ENCODE measurements at places on chromosomes 3 and 15.

GRCh38 chr3:192887701-192888100, 30.0 kb downstream of the MB21D2 start:
- no peak for DNase-seq

DNA sequence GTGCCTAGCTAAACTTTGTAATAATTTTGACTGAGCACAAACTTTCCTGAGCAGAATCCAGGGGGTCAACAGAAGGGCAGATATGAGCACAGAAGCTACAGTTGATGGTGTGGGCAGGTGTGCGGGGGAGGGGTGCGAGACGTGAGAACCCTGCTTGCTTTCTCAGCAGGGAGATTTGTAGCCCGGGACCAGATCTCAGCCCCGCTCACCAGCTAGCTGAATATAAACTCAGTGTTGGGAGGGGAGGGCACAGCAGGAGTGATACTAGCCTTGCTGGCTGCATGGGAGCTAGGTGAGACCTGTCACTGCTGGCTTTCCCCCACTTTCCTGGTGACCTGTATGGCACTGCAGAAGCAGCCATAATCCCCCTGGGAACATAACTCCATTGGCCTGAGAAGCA, 83.4 kb downstream of the CLDN1 start:
- DNase-seq: no peak

DNA sequence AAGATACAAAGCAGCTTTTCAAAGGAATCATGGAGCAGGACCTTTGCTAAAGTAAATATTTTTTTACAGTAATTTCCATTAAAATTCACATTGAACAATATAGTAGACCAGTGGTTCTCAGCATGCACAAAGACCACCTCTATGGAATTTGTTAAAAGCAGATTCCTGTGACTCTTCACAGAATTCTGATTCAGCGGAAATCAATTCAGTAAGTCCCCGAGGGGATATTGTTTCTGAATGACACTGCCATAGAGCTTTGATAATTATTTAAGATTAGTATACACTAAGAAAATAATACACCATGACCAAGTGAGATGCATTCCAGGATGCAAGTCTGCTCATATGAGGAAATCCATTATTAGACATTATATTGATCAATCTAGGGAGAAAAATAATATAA, 161.9 kb upstream of the TNIK start:
- DNase-seq: no peak

- no peak for DNase-seq
Observed at GRCh38 chr15:96332637-96333121, 2.2 kb downstream of the NR2F2 start.

DNA sequence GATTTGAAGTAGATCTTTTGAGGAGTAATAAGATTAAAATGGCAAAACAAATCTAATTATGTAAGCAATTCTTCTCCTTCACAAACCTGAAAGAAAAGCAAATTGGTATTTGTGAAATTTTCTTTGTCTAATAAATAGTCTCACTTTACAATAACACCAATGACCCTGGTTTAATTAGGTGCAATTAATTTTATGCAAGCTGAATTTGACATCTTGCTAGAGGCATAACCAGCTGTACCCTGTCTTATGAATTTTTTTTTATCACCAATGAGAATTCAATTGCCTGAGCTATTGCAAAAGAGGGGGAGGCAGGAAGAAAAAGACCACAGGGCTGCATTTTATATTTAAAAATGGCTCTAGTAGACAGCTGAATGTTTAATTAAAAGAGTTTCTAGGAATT, 113.5 kb upstream of the IL12A start:
- no peak for DNase-seq

DNA sequence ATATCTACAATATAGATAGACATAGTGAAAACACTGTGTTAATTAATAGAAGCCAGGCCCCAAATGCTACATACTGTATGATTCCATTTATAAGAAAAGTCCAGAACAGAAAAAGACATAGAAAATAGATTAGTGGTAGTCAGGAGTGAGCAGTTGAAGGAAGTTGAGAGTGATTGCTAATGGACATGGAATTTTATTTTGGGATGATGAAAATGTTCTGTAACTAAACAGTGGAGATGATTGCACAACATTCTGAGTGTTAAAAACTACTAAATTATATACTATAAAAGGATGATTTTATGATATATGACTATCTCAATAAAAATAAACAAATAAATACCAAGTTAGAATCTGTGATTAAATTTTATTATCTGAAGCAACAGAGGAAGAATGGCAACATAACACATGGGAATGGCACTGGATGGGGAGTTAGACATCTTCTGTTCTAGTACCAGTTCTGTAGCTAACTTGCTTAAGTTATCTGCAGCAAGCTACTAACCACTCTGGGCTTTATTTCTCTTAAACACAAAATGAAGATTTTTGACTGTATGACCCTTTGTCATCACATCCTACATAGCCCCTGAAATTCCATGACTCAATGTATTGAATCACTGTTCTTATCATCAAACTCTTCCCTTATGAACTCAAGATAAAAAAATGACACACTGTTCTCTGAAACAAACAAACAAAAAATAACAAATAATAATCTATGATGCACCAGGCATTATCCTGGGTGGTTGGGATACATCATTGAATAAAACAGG, 612.7 kb downstream of the TBL1XR1 start:
- DNase-seq: no peak

DNA sequence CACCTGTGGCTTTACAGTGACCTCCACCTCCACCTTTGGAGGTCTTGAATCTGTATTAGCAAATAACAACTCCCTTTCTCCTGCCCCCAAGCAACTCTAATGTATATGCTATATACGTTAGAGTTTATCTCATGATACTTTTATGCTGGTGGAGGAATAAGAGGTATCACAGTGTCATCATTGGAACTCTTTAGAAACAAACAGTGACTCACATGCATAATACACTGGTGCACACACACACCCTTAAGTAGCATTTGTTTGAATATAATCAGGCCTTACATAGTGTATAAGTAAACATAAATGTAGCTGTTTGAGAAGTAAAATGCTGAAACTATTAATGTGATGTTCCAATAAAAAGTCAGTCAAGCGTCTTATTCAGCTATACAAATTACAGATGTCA, 280.2 kb upstream of the C2CD4B start:
- DNase-seq: no peak

- no peak for DNase-seq
Observed at GRCh38 chr3:157447026-157447694, 10.5 kb downstream of the PTX3 start.

DNA sequence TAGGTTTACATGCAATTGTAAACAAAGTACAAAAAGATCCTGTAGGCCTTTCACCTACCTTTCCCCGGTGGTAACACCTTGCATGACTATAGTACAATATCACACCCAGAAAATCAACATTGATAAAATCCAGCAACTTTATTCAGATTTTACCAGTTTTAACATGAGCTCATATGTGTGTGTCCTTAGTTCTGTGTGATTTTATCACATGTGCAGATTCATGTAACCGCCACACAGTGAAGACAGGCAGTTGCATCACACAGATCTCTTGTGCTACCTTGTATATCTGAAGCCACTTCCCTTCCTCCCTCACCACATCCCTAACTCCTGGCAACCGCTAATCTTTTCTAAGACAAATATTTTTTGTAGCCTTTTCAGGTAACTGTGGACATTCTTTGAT, 183.5 kb upstream of the C2CD4B start:
- DNase-seq: no peak

DNA sequence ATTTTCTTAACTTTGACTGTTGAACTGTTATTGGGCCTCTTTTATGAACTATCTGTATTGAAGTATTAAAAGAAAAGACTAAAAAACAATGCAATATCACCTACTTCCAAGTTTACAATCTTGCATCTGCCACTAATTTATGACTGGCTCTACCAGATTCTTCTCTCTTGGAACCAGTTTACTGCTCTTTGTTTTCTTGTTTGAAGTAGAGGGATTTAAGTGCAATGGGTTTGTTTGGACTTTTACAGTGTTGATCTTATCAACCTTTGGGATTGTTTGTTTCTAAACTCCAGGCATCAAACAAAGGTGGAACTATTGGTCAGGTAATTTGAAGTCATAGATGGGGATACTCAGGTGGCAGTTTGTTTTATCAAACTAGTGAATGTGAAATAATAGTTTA, 43.0 kb upstream of the MEIS2 start:
- no peak for DNase-seq

DNA sequence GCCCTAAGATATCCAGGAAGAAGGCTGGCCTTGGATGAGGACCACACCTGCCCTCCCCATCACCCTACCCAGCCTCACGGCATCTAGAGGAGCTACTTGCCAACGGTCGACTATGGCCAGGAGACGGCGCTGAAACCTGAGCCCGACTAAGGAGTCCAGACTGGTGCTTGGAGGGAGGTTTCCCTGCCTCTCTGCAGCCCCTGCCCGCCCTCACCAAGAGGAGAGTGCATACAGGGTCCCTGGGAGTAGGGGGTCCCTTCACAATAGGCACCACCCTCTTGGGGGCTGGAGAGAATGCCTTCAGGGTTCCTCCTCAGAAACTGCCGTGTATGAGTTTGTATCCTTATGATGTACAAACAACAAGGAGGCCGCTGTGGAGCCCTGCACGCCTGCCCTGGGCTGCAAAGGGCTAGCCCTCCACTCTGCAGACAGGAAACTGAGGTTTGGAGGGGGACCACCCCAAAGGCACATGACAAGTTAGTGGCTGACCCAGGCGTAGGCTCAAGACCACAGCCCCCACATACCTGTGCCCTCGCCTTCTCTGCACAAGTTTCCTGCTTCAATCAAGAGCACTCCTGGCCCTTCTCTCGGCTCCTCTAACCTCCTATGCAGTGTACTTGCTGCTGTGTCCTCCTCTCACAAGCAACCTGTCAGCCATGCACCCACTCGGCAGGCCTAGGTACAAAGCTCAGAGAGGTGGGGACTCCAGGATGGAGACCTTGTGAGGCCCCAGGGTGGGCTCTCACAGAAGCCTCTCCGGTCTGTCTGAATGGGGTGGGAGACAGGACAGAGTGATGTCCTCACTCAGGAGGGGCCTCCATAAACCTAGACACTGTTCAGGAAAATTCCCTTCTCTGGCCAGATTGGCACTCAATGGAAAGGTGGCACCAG, 7.4 kb downstream of the KLF15 start:
- DNase-seq: no peak

GRCh38 chr3:27544372-27544865, 60.2 kb upstream of the SLC4A7 start:
- DNase-seq: no peak

GRCh38 chr3:82157952-82158351, 396.5 kb upstream of the GBE1 start:
- no peak for DNase-seq

DNA sequence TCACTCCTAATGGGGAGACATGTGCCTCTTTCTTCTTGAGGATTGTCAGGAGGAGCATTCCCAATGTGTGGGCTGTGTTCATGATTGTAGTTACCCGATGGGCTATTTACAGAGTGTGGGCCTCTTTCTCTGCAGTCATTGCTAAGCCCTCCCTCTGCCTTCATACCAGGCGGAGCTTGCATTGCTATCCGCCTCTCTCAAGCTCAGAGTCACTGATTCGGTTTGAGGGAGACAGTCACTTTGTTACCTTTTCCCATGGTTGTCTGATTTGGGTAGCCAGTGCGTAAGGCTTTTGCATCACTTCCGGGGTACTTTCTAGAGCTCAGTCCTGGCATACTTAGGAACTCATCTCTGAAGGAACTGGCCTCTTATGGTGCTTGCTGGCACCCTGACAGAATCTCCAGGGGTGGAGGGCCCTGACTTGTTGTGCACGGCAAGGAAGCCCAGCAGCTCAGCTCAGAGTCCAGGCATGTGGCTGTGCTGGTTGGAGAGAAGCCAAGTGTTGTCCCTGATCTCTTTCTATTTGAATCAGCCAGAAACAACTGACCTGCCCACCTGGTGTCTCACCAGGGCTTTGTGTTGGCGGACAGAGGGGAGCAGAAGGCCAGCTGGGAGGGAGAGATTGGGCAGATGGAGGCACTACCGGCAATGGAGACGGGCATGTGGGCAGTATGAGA, 79.8 kb downstream of the EPHB1 start:
- DNase-seq: no peak

- DNase-seq: no peak
Observed at GRCh38 chr3:146164071-146164470, 3.1 kb upstream of the PLOD2 start.

DNA sequence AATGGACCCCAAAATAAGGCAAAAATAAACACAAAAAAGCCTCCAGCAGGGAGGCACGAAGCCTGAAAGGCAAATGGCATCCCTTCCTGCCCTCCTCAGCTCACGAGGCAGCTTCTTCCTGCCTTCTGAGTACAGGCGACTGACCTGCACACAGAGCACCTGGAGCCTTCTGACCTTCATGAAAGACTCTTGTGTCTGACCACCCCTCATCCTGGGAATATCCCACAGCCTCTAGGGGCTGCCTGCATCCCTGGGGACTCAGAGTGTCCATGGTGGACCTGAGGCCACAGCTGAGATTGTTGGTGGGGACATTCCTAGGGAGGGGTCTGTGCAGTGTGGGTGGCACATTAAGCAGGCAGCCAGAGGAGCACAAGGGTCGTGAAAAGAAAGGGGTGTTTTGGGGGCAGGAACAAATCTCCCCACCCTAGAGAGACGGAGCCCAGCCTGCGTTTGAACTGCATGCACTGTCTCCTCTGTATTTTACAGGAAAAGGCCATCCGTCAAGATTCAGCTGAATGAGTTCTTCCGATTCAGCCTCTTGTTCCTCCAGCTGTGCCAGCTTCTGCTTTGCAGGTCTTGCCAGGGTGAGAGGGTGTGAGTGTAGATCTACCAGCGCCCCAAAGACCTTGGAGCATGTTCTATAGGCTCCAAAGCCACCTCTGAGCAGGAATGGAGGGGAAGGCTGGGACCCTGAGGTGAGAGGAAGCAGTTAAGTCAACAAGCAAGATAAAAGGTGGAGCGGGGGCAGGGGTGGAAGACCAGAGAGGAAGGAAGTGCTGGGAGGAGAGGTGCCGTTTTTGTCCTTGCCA, 80.4 kb upstream of the MEF2A start:
- DNase-seq: no peak

DNA sequence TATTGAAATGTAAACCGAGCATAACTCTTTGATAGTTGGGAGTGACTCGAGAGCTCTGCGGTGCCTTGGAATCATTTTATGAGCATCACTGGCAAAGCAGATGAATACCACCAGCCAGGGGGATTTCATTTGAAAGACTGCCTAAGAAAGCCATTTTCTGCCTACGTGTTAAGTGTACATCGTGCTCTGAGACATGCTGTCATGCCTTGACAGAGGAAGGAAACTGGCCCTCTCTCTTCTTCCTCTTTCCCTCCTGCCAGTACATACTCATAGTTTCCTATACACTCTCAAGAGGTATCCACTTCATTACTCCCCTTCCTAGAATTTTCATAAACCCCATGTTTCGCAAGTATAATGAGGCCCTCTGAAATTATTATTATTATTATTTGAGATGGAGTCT, 8.8 kb downstream of the BCL2A1 start:
- DNase-seq: no peak

All from CD4-positive, alpha-beta T cell treated with Interferon gamma for 1 hour (primary cell).